Activated T-cell treated with anti-CD3 and anti-CD28 coated beads, Interleukin-2, amount 50 U/mL, for 48 hours (primary cell): ENCODE measurements at places on chromosomes 16 and 17.
A peak's percentile ranks its signal among the peaks of the same experiment; 100 is the strongest.

GRCh38 chr17:80264205-80265075 lies 3.8 kb downstream of the RNF213 start:
- peak; percentile 74 for DNase-seq

GRCh38 chr17:36132421-36132831 lies 28.8 kb downstream of the CCL4 start:
- DNase-seq, result no peak

DNA sequence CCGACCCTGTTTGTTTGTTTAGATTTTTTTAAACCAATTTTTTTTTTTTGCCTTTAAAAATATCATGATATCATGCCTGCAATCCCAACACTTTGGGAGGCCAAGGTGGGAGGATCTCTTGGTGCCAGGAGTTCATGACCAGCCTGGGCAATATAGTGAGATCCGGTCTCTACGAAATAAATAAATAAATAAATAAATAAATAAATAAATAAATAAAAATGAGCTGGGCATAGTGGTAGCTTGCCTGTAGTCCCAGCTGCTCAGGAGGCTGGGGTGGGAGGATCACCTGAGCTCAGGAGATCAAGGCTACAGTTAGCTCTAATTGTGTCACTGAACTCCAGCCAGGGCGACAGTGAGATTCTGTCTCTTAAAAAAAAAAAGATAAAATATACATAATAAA lies 8.1 kb upstream of the IGF2BP1 start:
- no peak for DNase-seq

DNA sequence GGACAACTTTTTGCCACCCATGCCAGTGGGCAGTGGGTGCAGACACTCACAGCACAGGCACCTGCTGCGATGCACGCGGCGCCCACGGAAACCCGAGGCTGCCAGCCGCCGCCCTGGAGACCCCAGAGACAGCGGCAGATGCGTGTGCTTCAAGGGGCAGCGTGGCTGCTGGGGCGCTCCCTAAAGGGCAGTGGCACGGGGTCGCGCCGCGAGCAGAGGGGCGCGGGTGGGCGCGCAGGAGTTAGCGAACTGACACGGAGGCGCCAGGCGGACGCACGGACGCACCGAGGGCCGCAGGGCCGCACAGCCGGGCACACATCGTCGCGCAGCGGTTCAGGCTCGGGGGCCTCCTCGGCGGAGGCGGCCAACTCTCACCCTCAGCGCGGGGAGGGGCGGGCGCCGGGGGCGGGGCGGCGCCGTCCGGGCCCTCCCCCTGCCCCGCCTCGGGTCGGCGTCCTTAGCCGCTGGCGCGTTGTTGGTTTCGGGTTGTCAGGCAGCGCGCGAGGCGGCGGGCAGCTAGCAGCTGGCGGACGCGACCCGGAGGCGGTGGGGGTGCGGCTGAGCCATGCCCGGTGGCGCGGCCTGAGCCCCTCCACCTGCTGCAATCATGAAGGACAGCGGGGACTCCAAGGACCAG lies at the start of gene KIF19:
Gene KIF19, plus strand, starts transcription at position 484 of the 637 bp plus-strand sequence. Its CDS starts 124 bp downstream, at position 608.
- DNase-seq, result peak; percentile 66

GRCh38 chr17:60416368-60416925 lies 5.8 kb upstream of the CHCT1 start:
- no peak for DNase-seq

DNA sequence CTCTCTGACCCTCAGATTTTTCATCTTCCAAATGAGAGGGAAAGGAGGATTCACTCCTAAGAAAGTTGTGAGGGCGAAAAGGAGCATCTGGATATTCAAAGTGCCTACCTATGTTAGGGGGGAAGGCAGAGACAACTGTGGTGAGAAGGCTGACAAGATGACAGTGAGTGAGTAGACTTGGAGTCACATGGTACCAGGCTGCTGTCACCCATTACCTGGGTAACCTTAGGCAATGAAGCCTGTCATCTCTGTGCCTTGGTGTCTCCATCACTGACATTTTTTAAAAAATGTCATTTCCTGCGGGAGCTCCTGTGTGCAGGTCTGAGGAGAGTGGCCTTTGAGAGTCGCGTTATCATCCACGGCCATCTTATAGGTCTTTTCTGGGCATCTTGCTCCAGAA lies 124.0 kb downstream of the MAF start:
- DNase-seq, result no peak

- peak; percentile 53 for DNase-seq
Measured at GRCh38 chr16:90057738-90058173, 19.4 kb downstream of the PRDM7 start.

DNA sequence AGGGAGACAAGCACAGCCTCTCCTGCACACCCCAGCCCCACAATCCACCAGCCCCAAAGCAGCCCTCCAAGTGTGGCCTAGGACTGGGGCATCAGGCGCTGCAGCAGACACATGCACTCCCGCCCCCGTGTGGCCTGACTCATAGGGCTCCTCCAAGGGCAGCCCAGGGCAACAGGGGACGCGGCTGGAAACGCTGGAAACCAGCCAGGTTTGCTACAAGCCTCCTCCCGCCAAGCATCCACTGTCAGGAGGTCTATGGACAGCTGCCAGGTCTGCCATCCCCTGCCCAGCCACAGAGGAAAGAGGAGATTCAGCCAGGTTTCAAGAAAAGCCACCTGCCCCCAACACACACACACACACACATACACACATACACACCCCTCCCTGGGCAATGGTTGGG lies 25.8 kb downstream of the SRCIN1 start:
- peak; percentile 56 for DNase-seq

- DNase-seq, result no peak
Measured at GRCh38 chr16:80954985-80955384, 51.7 kb downstream of the CMC2 start.

GRCh38 chr16:86316967-86317812 lies 193.1 kb upstream of the FOXF1 start:
- DNase-seq, result no peak

DNA sequence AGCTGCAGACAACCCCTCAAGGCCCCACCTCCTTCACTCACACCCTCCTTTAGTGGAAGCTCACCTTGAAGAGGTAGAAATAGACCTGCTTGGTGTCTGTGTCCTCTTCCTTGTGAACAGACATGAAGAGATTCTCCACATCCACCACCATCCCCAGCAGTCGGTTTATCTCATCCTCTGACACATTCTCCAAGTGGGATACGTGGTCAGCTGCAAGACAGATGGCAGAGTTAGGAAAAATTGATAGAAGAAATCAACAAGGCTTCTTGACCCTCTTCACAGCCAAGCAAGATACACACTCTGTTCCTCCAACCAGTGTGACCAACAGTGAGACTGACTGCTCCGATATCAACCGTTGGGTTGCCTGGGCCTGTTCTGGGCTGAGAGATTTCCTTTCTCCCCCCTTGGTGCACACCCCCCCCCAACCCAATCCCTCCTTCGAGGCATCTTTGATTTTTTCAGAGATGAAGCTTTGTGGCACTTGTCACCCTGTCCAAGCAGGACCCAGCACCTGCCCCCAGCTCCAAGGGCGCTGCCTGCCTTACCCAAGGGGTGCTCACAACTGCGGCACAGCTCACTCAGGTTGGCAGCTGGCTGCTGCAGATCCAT lies 902 bp downstream of the KAT2A start:
- DNase-seq, result no peak

- DNase-seq, result no peak
Measured at GRCh38 chr16:73255031-73255430, 207.1 kb upstream of the ZFHX3 start.

- no peak for DNase-seq
Measured at GRCh38 chr16:10220942-10221341, 38.7 kb upstream of the GRIN2A start.

DNA sequence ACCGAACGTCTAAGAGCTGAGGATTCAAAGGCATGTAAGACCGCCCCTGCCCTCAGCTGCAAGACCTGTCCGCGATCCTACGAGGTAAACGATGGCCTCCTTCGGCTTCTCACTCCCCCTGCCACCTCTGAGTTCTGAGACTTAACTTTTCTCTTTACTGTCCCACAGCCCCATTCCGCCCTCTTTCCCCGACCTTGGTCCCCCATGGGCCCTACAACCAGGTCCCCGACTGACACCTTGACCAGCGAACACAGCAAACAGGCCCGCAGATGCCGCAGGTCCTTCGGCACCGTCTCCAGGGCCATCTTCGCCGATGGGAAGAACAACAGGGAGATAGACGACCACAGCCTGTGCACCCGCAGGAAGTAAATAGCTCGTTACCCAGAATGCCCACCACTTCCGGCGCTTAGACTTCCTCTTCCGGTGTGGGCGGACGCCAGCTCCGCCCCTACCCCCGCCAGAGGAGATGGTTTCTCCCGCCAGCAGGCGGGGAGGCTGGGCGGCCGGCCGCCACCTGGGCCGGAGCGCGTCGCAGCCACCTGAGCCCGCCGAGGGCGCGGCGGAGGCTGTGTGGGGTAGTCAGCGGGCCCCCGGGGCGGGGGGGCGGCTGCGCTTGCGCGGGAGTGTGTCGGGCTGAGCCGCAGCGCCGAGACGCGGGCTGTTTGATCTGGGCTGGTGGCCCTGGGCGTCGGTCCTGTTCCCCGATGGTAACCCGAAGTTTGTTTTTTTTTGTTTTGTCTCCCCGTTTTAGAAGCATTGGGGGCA lies at the start of gene SUPT4H1:
Gene SUPT4H1, minus strand, starts transcription at position 371 of the 765 bp plus-strand sequence. Its CDS starts 66 bp downstream, at position 305.
- peak; percentile 92 for DNase-seq

DNA sequence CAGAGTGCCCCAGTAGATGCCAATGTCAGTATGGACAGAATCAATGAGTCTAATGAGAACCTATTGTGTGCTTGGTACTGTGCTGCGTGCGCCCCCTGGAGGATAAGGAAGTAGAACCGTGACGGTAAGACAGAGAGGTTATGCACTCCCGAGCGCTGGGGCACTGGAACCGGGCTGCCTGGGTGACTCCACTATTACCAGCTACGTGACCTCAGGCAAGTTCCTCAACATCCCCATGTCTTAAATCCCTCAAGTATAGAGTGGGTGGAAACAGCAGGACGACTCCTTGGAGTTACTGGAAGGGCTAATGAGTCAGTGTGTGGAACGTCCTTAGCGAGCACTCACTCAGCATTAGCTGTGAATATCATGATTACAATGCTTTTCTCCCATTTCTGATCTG lies 16.2 kb downstream of the CHST4 start:
- DNase-seq, result peak; percentile 78

DNA sequence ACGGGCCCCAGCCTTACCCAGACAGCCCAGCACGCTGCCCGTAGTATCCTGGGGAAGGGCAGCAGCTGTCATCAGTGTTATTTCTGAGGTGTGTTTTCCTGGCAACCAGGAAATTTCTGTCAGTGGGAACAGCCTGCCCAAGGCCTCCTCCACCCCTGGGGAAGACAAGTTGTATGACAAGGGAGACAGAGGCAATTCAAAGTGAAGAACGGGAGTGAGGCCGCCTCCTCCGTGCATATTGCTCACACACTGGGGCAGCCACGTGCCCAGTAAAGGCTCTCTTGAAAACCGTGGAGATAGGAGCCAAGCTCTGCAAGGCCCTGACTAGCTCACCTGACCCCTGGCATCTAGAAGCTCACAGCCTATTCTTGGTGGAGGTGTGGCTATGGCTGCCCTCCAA lies 57.6 kb downstream of the RAI1 start:
- DNase-seq, result no peak

DNA sequence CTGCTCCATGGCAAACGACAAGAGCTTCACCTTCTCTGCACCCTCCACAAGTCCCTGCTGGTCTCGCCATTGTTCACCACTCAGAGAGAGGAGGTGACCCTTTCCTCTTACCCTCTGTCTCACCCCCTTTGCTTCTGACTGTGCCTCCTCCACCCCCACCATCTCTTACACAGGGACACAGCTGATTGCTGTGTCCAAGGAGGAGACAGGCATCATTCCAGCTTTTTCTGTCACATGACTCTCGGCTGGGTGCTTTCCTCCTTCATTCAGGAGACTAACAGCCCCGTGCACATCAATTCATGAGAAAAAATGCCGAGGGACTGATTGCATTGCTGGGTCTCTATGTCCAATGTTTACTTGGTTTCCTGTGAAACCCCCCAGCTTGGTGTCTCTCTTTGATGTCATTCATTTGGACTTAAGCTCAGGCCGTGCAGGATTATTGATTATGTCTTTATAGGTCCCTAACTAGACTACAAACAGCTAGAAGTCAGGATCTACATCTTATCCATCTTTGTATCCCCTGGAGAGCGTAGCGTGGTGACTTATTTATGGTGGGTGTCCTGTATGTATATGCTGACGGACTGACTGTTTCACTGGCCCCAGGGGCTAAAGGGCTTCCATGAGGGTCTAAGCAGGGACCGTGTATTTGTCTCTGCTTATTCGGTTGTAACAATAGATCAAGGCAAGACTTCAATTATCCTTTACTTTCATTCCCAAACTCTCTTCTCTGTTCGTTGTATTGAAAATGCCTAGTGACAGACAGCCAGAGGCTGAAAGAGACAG lies 82.2 kb upstream of the CDH13 start:
- DNase-seq, result no peak

GRCh38 chr17:17395885-17396284 lies 80.9 kb upstream of the MED9 start:
- no peak for DNase-seq
